ENCODE measurements at places on chromosomes 3 and 15.

DNA sequence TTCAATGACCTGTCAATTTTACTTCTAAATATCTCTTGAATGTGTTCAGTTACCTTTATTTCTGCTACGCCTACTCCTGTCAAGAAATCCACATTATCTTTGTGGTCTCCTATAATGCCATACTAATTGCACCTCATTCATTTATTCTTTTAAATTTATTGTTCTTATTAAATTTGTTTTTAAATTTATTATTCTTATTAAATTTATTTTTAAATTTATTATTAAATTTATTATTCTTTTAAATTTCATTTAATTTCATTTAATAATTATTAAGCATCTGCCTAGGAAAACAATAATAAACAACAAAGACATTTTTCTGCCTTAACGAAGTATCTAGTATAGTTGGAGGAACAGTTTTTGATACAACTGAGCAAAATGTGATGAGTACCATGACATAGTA is 211.7 kb downstream of the ZPLD1 start:
- DNase-seq, result no peak

GRCh38 chr3:81435050-81435449 is 326.4 kb downstream of the GBE1 start:
- DNase-seq, result no peak

DNA sequence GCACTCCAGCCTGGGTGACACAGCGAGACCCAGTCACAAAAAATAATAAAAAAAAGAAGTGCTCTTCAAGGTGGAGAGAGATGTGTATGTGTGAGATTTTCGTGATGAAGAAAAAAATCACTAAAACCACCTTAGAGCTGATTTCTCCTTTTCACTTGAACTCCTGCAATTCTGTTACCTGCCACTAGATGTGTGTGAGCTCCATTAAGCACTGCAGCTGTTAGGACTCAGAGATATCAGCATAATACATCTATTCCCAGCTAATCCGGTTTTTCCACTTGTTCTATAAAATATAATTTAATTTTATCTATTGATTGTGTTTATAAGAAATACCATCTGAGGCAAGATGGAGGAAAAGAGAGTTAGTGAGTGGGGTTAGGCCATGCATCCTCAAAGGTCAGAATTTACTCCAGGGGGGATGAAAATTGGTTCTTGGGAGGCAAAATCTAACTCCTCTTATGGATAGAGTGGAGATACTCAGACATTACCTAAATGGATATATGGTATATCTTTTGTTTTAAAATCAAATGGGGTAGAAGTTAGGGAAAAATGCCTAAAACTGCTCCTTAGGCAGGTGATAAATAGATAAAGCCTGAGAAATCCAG is 152.7 kb downstream of the IL20RB start:
- DNase-seq, result peak; percentile 21

DNA sequence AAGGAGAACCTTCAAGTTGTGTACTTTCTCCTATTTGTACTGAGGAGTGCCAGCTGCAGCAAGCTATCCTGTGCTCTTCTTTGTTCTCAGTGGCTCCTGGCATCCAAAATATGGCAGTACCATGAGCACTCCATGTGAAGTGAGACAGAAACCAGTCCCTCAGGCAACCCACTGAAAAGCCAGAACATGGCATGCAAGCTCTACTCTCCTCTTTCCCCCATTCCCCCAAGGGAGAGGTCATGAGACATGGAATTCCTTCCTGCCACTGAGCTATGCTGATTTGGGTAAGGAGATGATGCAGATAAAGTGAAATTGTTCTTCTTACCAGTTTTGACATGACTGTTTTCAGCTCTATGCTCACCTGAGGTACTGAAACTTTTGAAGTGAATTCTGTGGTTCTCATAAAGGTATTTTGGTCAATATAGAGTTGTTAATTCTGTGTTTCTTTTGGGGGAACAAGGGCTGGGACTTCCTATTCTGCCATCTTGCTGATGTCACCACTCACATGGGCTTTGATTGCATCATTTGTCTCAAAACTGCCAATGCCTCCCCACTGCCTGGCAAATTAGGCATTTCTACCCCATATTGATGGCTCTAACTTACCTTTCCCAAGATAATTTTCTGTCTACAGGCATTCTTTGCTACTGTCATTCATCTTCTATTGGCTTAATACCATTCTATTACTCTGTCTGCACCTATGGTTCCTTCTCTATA is 22.8 kb upstream of the CEP152 start:
- DNase-seq, result no peak

GRCh38 chr15:69275074-69275670 is 23.5 kb upstream of the PAQR5 start:
- no peak for DNase-seq

- no peak for DNase-seq
Observed at GRCh38 chr15:54033869-54034458, 55.7 kb downstream of the UNC13C start.

- no peak for DNase-seq
Observed at GRCh38 chr3:152870027-152870426, 35.1 kb downstream of the P2RY1 start.

- DNase-seq, result peak; percentile 11
Observed at GRCh38 chr3:18501679-18502343, 76.7 kb upstream of the SATB1 start.

DNA sequence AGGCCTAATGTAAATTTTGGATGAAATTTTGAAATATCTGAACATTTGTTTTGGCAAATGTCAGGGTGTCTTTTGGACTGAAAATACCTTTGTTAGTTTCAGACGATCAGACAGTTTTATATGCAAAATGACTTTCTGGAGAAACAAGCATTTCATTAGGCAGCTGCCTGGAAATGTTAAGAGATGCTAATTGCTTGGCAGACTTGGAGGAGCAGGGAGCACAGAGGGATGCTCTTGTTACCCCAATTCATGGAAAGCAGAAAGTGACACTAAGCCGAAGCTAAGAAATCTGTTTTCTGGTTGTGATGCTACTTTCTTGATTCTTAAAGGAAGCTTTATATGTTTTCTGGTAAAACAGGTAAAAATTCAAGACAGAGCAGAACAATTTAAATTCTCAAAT is 204.3 kb upstream of the GBE1 start:
- no peak for DNase-seq

GRCh38 chr3:13654330-13655060 is 105.6 kb downstream of the FBLN2 start:
- DNase-seq, result no peak

GRCh38 chr3:129119365-129120100 is 2.1 kb downstream of the RAB43 start:
- DNase-seq, result peak; percentile 19
